ENCODE measurements at places on chromosomes 11 and 22. TPM values are rescaled to one million over a fixed set of nuclear protein-coding genes. Genes with fewer than 3 reads are reported as not detected.

GRM5 gene
- under 0.01 TPM for total RNA-seq

POLR2F gene
- 48.2 TPM for total RNA-seq

IFTAP gene
- total RNA-seq: 25.8 TPM

VSIG10L2 gene
- not detected for total RNA-seq

TTC36 gene
- total RNA-seq: 0.36 TPM

OR2AG1 gene
- total RNA-seq: not detected

ST14 gene
- not detected for total RNA-seq

FLRT1 gene
- total RNA-seq: not detected

B4GALNT4 gene
- total RNA-seq: 10.5 TPM

P4HA3 gene
- total RNA-seq: 0.36 TPM

AGBL2 gene
- total RNA-seq: 1.9 TPM

Measured in melanocyte of skin (primary cell).